ENCODE measurements at places on chromosomes 6 and 20. TPM values are rescaled to one million over a fixed set of nuclear protein-coding genes. Genes with fewer than 3 reads are reported as not detected.

- no peak for DNase-seq
Observed at GRCh38 chr6:153117986-153118879, 12.8 kb downstream of the RGS17 start.

GRCh38 chr6:13492357-13492756 lies 5.0 kb upstream of the GFOD1 start:
- DNase-seq: no peak

- no peak for DNase-seq
Observed at GRCh38 chr6:136127873-136128272, 122.2 kb downstream of the MTFR2 start.

DNA sequence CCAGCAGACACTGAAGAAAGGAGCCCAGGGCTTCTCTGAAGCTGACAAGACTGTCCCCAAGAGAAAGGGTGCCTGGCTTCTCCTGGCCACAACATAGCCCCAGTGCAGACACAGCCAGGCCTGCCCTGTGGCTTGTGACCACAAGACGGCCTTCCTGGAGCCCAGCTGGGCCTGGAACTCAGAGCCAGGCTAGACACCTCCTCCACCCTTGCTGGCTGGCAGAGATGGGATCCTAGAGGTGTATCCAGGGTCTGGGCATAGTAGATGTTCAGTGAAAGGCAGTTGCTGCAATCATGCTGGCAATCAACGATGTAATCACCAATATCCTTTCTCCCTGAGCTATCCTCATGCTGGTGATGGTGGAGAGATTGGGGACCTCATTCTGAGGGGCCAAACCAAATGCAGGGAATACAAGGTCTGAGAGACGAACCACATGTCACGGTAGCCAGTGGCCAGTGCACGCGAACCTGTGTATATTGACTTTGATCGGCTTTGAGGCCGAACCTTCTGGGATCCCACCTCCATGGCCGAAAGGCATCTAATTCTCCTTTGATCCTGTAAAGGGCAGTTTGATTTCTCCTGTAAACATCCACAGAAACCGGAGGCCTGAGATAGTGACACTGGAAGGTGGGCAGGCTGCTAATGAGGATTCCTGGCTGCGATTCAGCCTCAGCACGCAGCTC lies 115.2 kb downstream of the PSMB1 start:
- peak; percentile 24 for DNase-seq

GRCh38 chr6:57267586-57268293 lies 45.6 kb upstream of the RAB23 start:
- DNase-seq: peak; percentile 97

- no peak for DNase-seq
Observed at GRCh38 chr20:51140671-51141070, 117.8 kb upstream of the KCNG1 start.

DNA sequence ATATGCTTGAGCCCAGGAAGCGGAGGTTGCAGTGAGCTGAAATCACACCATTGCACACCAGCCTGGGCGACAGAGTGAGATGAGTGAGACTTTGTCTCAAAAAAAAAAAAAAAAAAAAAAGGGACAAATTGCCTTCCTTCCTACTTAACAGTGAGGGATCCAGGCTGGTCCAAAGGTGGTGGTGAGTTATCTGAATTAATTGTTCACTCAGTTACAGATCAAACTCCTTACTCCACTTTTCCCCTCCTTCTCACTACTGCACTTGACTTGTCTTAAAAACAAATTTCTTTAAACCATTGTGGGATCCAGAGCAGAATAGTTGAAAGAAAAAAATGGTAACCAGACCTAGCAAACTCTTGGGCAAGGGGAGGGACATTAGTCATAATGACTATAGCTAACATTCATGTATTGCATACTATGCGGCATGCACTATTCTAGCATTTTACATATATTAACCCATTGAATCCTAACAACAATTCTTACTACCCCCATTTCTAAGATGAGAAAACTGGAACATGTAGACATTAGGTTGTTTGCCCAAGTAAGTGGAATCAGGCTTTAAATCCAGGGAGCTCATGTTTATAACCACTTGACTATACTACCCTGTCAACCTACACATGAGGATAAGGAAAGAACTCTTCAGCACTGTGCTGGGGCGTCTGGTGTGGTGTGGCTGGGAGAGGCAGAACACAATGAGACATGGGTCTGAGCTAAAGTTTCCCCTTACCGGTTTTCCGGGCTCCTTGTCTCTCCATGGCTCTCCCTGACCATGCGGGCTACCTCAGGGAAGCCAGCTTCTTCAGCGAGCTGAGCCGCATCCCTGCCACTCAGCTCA lies 1.5 kb downstream of the GPANK1 start:
- no peak for DNase-seq

- DNase-seq: no peak
Observed at GRCh38 chr6:38011937-38012336, 192.4 kb downstream of the ZFAND3 start.

DNA sequence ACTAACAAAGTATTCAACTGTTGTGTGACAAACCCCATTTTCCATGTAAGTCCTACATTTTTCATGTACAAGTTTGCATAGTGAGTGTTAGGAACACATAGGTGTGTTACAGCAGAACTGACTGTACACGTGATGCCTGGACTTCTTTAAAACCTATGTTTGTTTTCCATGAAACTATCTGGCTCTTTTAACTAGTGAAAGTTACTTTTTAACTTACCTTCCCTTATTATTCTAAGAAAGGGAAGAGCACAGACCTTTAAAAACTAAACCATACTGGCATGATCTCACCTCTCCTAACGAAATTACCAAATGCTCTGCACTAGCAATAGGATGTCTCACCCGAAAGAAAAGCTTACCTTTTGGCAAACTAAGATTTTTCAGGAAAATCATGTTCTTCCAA lies 87.8 kb downstream of the CENPW start:
- no peak for DNase-seq

- peak; percentile 77 for DNase-seq
Observed at GRCh38 chr6:43773050-43773979, 3.3 kb downstream of the VEGFA start.

- DNase-seq: no peak
Observed at GRCh38 chr6:70280400-70280853, 22.5 kb downstream of the COL9A1 start.

GRCh38 chr6:21791581-21791980 lies 198.0 kb downstream of the SOX4 start:
- no peak for DNase-seq

GRCh38 chr6:113719064-113719463 lies 138.1 kb upstream of the MARCKS start:
- peak; percentile 13 for DNase-seq

DNA sequence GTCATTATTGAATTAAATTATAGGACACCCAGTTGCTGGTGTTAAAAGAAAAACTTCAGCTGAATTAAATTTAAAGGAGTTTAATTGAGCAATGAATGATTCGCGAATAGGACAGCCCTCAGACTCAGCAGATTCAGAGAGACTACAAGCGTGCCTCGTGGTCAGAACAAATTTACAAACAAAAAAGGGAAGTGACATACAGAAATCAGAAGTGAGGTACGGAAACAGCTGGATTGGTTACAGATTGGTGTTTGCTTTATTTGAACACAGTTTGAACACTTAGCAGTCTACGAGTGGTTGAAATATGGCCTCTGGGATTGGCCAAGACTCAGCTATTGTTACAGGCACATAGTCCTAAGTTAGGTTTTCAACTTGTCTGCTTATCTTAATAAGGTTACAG lies 25.8 kb upstream of the TNFRSF21 start:
- no peak for DNase-seq

GRCh38 chr6:27700337-27700736 lies 211.9 kb downstream of the OR2B2 start:
- no peak for DNase-seq

GRCh38 chr20:57664476-57664875 lies 44.2 kb upstream of the ZBP1 start:
- no peak for DNase-seq

DNA sequence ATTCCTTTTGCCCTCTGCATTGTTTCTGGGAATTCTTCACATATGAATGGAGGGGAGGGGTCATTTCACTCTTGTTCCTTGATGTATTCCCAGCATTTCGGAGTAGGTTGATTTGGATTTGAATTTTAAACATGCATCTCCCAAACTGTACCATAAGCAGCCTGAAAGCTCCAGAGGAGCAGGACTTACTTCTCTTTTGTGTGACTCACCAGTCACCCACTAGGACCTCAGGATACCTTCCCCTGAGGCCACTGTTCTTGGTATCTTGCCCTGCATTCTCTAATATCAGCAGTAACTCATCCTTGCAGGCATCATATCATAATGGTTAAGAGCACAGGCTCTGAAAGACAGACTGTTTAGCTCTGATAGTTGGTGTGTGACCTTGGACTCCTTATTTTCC lies 703 bp downstream of the MRPL2 start:
- DNase-seq: no peak

DNA sequence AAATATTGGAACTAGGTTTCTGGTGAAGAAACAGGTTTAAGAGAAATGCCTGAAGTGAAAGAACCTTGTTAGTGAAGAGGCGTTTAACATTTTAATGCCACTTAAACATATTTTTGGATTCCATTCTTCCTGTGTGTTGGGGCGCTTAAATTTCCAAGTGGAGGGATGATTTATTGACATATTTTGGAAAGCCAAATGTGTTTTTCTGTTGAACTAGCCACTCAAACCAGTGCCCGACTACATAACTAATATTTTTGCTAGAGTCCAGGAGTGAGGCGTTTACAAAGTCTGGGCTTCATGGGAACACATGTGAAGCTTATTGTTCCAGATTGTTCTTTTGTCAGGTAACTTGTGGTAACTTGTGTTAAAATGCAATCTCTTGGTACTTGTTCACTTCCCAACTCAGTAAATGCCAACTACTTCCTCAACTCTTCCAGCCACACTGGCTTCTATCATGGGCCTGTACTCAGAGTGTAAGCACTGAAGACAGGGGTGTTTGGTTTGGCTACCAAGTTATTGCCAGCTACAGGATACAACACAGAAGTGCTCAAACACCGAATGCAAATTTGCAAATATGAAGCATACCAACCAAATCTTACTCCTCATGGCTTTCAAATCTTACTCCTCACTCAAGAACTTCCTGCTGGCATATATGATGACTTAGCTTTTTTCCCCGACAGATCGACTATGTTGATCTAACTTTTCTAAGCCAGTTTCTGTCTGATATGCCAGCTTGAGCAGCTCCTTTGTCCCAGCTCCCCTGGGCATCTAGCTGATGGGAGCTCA lies 2.0 kb upstream of the ZNFX1 start:
- DNase-seq: no peak

GRCh38 chr6:17226786-17227233 lies 54.4 kb upstream of the RBM24 start:
- DNase-seq: no peak

GRCh38 chr6:4864519-4864918 lies 88.3 kb downstream of the CDYL start:
- no peak for DNase-seq

DNA sequence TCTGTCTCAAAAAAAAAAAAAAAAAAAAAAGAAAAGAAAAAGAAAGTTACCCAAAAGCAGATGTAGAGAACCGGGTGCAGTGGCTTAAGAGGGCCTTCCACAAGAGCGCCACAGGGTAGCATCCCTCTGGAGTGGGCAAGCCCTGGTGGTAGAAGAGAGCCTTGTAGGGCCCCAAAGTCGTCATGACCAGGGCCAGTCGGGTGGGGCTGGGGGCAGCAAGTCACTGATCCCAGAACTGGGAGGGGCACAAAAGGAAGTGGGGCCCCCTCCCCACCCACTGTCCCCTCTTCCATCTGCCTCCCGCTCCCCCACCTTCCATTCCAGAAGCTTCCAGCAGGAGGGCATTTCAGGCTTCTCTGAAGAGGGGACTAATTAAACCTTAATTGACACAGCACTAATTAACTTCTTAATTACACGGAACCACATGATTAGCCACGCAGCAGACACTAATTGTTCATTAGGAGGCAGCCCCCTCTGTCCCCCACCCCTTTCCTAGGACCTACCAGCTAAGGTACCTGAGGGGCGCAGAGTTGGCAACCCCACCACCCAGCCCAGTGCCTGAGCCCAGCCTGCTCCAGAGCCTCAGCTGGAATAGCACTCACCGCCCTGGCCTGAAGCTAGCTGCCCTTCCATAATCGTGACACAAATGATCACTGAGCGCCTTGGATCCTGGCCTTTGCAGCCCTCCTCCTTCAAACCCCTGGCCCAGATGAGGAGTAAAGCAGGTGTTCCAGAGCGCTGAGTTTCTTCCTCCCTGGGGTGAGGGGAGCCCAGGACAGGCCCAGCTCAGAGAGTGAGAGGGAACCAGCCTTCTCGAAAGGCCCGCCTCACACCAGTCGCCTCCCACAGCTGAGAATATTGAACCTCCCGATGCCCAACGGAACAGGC lies 34.8 kb downstream of the MDFI start:
- DNase-seq: no peak

DNA sequence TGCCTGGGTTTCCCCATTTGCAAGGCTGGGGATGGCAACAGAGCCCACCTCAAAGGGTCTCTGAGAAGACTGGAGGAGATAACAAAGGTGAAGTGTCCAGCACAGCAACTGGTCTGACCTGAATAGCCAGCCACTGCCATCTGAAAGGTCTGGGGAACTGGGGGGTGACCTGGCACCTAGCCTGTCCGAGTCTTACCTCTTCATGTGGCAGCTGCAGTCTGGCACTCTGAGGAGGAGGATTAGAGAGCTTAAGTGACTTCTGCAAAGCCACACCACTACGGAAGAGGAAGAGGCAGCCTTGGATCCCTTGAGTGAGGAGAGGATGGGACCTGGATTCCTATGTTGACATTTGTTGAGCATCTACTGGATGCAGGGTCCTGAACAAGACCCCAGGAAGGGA lies 22.2 kb downstream of the C20orf203 start:
- no peak for DNase-seq

DNA sequence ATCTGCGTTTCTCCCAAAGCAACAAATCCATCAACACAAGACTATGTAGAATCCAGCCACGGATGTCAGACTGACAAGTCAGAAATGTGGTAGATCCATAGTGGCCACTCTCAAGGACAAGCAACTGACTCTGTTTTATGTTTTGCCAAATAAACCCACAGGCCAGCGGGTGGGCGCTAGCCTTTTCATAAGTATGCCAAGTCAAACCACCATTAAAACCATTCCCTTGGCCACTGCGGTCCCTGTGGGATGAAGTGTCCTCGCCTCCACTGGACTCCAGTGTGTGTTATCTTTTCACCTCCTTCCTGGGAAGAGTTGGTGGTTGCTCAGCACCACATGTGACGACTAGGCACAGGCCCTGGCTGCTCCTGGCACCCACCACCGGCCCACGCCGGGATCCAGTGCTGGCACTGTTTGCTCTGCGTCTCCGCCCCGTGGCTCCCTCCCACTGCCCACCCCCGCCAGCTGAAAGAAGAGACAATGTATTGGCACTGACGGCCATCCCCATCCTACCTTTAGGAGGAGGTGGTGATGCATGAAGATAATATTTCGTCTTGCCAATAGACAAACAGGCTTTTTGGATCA lies 103.4 kb downstream of the FOXC1 start:
- no peak for DNase-seq

GRCh38 chr6:107533415-107534059 lies 43.6 kb downstream of the SOBP start:
- no peak for DNase-seq

GRCh38 chr20:1897965-1898464 lies 2.8 kb downstream of the SIRPA start:
- DNase-seq: no peak

The HDAC2 gene
- total RNA-seq: 63.7 TPM

The ZSCAN12 gene
- 6.0 TPM for total RNA-seq

The TAF4 gene
- total RNA-seq: 2.0 TPM

The LTB gene
- not detected for total RNA-seq

The GJE1 gene
- not detected for total RNA-seq

The RAD21L1 gene
- not detected for total RNA-seq

The RIPPLY2 gene
- total RNA-seq: not detected

The GRM4 gene
- total RNA-seq: not detected

The MRPL14 gene
- total RNA-seq: 145 TPM

The TFAP2D gene
- total RNA-seq: 0.14 TPM

The MAP7 gene
- total RNA-seq: 1.0 TPM

The PSORS1C1 gene
- 0.06 TPM for total RNA-seq

The FAM83B gene
- not detected for total RNA-seq

The TMEM74B gene
- total RNA-seq: not detected
